ENCODE measurements at places on chromosomes 2 and 18.

GRCh38 chr2:132374961-132375360 is 41.6 kb upstream of the GPR39 start:
- DNase-seq = no peak

DNA sequence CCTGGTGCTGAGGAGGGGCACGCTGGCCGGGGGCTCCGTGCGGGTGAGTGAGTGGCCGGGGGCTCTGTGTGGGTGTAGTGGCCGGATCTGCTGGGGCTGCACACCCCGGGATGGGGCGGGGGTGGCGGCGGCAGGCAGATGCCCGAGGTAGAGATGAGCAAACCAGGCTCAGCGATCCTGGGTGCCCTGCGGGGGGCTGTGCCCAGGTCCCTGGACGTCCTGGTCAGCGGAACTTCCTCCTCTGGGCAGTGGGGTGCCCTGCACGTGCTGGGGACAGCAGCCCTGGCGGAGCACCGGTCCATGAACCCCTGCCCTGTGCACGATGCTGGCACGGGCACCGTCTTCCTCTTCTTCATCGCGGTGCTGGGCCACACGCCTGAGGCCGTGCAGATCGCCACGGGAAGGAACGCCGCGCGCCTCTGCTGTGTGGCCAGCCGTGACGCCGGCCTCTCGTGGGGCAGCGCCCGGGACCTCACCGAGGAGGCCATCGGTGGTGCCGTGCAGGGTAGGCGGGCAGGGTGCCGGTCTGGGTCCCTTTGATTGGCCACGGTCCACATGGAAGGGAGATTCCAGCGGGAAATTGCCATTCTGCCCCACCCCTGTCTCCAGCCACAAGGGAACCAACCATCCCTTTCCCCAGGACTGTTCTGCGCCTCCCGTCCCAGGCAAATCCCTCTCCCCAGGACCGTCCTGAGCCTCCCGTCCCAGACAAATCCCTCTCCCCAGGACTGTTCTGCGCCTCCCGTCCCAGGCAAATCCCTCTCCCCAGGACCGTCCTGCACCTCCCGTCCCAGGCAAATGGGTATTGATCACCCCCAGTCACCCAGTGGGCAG is 5.9 kb downstream of the NEU4 start:
- peak; percentile 63 for DNase-seq

GRCh38 chr2:208315081-208315788 is 49.2 kb downstream of the PIKFYVE start:
- DNase-seq = no peak

- DNase-seq = no peak
These were observed 226.6 kb downstream of the ANKRD30B start for GRCh38 chr18:14974576-14974975.

DNA sequence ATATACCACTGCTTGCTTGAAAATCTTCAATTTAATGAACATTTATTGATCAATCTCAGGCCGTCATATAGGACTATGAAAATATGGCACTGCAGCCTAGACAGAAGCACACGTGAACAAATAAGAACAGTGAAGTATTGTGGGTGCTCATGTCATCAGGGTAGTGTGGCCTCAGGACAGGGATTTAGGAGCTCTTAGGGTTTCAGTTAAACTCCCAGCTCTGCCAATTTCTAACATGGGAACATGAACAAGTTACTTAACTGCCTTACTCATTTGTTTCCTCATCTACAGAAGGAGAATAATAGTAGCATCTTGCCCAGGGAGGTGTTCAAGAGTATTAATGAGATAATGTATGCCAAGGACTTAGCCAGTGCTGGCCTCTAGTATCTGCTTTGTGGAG is 146.0 kb upstream of the MAP3K20 start:
- no peak for DNase-seq

GRCh38 chr2:172182624-172183023 is 79.9 kb upstream of the DLX2 start:
- DNase-seq = no peak

- no peak for DNase-seq
These were observed 33.9 kb downstream of the LAMA3 start for GRCh38 chr18:23723121-23723520.

DNA sequence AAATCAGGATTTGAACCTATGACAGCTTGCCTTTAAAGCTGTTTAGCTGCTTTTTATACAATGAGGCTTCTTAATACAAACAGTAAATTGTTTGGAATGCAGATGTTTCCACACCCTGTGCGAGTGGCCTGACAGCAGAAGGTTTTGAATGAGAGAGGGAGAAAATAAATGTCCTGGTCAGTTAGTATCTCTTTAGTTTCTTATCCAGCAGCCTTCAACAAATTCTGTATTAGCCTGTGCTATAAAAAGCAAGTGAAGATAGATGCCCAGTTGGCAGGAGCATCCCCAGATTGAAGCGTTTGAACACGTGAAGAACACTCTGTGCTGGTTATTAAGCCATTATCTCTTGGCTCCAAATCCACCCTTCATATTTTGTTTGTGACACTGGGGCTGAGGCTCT is 70.6 kb downstream of the CERS6 start:
- DNase-seq = no peak

DNA sequence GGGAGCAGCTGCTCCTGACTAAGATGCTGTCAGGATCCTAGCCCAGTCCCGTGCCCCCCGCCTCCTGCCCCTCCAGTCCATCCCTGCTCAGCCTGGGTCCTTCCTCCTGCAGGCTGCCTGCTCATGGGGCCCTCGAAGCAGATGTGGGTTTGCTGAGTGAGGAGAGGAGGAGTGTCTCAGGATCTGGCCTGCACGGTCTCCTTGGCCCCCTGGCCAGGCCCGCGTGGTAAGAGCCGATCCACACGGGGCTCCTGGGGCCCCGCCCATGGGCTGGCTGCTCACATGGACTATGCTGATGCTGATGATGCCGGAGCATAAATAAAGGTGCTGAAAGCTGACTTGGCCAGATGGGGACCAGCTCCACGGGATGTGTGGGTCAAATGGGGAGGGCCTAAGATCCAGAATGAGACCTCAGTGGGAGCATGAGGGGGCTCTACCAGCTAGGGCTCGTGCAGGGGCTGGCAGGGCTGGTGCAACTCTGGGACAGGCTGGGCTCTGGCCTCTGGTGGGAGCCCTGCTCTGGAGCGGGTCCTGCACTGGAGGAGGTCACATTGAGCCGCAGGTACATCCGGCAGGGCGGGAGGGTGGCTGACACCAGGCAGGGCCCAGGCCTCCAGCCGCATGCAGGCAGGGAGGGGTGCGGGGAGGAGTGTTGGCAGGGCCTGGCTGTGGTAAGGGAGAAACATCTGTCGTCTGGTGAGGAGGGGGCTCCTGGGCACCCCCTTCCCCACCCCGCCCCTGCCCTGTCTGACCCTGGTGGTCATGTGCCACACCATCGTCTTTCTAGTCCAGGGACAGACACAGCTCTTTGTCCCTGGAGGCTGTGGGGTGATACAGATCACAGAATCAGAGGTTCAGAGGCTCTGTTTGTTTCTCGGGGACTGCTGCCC is 275.3 kb upstream of the HDAC4 start:
- no peak for DNase-seq

- DNase-seq = no peak
These were observed 38.9 kb upstream of the YES1 start for GRCh38 chr18:850960-851359.
